Activated gamma-delta T cell treated with anti-CD3 and anti-CD28 coated beads, Interleukin-2, amount 50 U/mL, for 16 hours (primary cell): ENCODE measurements at places on chromosomes 13 and 19.
A peak's percentile ranks its signal among the peaks of the same experiment; 100 is the strongest.

- DNase-seq = peak; percentile 26
Observed at GRCh38 chr13:71290963-71291841, 575.8 kb downstream of the DACH1 start.

- DNase-seq = peak; percentile 14
Observed at GRCh38 chr19:51131780-51132680, 7.3 kb downstream of the SIGLEC9 start.

- DNase-seq = no peak
Observed at GRCh38 chr19:54560881-54561385, 12.7 kb upstream of the LILRA2 start.

DNA sequence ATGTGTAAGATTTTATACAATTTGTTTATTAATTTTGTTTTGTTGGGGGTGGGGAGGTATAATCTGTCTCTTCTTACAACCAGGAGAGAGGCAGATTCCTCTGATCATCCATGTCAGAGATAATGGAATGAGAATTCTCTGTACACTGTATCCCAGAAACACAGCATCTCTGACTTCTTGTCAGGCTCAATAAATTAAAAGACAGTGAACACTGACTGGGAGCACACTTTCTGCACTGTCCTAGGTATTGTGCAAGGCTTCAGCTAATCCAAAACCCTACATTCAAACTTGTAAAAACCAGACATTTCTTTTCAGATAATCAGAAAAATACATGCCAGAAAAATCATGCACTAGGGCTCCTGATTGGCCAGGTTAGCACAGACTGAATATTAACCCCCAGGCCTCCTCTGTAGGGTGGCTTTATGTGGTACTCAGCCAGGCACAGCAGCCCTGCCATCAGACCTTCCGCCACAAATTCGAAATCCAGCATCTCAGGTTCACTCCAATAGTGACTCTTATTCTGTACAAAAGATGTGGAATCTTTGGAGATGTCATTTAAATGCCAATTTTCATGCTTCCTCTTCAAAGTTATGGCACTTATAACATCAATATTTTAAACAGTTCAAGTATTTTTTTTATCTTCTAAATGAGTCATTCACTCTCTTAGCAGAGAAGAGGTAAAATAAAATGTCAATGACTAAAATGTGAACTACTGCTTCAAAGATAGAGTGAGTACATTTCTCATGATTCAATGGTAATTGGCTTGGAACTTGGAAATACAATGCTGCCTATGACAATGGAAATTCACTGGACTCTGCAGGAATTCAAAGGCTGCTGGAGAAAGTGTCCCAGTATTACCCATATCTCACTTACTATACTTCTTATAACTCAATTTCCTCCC is 211.5 kb downstream of the KLF12 start:
- DNase-seq = no peak

- peak; percentile 96 for DNase-seq
Observed at GRCh38 chr19:45717131-45717982, 13.3 kb downstream of the FBXO46 start.

GRCh38 chr13:39020853-39021462 is 16.9 kb downstream of the PROSER1 start:
- DNase-seq = no peak

- DNase-seq = no peak
Observed at GRCh38 chr13:24868874-24869273, 104.9 kb downstream of the RNF17 start.

GRCh38 chr13:52003541-52003940 is 7.7 kb downstream of the ATP7B start:
- DNase-seq = no peak

DNA sequence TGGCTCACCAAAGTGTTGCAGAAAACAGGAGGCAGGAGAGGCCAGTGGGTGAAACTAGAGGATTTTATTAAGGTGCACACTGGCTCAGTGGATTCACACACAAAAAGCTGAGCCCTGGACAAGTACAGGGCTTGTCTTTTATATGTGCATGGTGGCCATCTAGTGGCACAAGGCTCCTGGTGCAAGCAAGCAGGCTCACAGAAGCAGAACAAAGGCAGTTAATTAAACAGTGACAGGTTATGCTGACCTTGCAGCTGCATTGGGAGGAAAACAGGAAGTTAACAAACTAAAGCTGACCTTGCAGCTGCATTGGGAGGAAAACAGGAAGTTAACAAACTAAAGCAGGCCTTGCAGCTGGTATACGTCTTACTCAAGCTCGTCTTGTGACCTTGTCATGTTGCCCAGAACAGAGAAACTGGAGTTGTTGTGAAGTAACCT is 65.3 kb upstream of the ZNF681 start:
- no peak for DNase-seq

- no peak for DNase-seq
Observed at GRCh38 chr13:76418404-76418803, 467.8 kb downstream of the KCTD12 start.
